ENCODE measurements at places on chromosomes 3 and 15.
A peak's percentile ranks its signal among the peaks of the same experiment; 100 is the strongest.

DNA sequence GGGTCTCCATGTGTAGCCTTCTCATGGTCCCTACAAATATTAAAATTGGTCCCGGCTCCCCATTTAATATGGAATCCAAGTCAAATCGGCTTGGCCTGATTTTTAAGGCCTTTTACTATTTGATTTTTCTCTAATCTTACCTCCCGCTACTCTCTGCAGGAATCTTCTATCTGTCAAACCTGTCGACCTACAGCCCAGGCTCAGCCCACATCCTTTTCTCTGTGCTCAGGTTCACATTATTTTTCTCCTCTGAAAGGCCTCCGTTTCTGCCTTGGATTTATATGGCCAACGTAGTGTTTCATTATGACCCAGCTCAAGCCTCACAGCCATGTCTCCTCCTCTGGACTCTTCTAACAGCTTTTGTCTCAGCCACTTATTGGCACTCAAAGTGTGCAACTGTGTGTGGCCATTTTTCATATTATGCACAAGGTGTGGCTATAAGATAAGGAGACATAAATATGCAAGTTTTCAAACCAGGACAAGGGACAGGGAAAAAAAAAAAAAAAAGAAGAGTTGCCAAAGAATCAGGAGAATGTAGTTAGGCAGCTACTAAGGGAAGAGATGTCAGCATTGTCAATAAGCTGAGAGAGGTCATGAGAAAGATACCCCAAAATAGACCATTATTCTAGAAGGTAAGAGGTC is 2.1 kb upstream of the GLCE start:
- DNase-seq = no peak

DNA sequence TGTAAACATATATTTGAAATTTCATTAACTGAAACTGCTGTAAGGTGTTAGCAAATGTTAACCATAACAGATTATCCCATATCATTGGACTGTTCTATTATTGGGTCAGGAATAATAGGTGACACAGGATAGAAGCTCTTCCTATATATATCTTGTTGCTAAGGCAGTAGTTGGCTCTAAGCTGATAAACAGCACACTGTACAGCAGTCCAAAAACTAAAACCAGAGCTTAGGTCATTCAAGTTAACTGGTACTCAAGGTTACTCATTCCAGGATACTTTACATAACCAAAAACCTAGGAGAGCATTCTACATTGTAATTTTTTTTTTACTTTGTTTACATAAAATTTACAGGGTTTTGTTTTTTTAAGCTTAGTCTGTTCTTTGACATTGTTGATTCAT is 8.9 kb downstream of the DNAJC19 start:
- no peak for DNase-seq

GRCh38 chr3:11053926-11054503 is 61.5 kb downstream of the SLC6A1 start:
- no peak for DNase-seq

GRCh38 chr15:68629519-68630210 is 50.9 kb downstream of the CORO2B start:
- no peak for DNase-seq

- peak; percentile 82 for DNase-seq
These were observed at the start of gene APPL1 for GRCh38 chr3:57227204-57227929. Gene APPL1 (plus strand): TSS chr3:57227729. CDS start chr3:57227884, 155 bp downstream.

GRCh38 chr3:69825446-69825845 is 86.2 kb downstream of the MITF start:
- no peak for DNase-seq

DNA sequence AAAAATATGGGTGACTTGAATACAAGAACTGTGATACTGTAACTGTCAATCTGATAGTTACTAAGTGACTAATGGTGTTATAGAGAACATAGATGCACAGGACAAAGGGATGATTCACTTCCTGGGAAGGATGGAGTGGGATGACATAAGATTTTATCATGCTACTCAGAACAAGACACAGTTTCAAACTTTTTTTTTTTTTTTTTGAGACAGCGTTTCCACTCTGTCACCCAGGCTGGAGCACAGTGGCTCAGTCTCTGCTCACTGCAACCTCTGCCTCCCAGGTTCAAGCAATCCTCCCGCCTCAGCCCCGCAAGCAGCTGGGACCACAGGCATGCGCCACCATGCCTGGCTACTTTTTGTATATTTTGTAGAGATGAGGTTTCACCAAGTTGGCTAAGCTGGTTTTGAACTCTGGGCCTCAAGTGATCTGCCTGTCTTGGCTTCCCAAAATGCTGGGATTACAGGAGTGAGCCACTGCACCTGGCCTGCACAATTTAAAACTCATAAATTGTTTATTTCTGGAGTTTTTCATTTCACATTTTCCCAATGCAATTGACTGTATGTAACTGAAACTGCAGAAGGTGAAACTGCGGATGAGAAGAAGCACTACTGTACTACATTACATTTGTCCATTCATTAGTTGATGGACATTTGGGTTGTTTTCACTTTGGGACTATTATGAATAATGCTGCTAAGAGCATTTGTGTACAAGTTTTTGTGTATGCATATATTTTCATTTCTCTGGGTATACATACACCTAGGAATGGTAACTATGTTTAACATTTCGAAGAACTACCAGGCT is 40.6 kb downstream of the ADIPOQ start:
- DNase-seq = peak; percentile 4

GRCh38 chr15:45123397-45123796 is 6.3 kb downstream of the DUOXA1 start:
- no peak for DNase-seq

GRCh38 chr3:141412936-141413354 is 44.6 kb downstream of the ZBTB38 start:
- no peak for DNase-seq

DNA sequence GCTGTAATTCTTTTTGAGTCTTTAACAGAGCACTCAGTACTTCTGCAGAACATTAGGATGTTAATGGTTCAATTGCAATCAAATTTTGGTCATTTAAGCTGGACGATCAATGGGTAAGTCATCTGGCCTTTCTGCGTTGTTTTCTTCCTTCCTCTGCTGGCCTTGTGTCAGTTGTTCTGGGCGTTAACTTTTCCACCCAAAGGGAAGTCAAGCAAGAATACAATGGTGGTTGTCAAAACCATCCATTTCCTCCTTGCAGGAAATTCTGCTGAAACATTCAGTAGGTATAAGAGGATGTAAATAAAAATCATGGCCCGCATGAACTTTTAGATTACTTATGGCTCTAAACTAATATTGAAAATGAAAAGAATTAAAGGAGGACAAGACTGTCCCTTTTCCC is 584.0 kb downstream of the GRM7 start:
- no peak for DNase-seq

GRCh38 chr3:15923640-15924405 is 126.0 kb upstream of the ANKRD28 start:
- no peak for DNase-seq

DNA sequence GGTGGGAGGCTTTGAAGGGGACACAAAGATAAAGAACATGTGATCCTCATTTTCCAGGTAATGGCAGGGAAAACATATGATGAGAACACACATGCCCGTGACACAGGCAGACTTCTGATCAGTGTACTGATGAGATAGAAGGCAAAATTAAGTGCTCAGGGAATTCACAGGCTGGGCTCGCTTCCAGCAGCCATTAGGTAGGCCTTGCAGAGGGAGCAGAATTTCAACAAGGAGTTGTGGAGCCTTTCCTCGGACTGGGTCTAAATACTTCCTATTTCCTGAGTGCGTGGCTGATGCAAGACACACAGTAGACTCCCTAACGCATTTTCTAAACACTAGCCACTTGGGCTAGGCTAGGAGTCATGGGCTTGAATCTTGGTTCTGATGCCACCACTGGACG is 74.0 kb upstream of the ETV5 start:
- no peak for DNase-seq

DNA sequence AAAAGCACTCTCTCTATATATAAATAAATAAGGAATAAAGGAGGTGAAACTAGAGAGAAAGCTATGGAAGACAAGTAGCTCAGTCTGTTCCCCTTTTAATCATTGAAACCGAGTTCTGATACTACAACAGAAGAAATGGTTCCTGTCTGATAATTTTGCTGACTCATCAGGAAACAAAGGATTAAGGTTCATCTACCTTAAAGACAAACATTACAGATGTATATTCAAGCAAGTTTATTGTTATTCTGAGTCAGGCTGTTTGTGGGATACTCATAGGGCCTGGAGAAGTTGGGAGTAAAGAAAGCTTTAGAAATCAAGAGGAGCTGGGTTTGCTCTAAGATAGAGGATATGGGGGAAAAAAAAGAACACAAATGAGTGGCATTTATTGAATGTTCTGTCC is 566.0 kb downstream of the ROBO2 start:
- DNase-seq = no peak

- no peak for DNase-seq
These were observed 11.0 kb upstream of the SLMAP start for GRCh38 chr3:57745101-57745500.

- DNase-seq = no peak
These were observed 637.2 kb downstream of the NTRK3 start for GRCh38 chr15:87619161-87619960.

GRCh38 chr3:105375750-105376511 is 9.2 kb downstream of the ALCAM start:
- DNase-seq = no peak

DNA sequence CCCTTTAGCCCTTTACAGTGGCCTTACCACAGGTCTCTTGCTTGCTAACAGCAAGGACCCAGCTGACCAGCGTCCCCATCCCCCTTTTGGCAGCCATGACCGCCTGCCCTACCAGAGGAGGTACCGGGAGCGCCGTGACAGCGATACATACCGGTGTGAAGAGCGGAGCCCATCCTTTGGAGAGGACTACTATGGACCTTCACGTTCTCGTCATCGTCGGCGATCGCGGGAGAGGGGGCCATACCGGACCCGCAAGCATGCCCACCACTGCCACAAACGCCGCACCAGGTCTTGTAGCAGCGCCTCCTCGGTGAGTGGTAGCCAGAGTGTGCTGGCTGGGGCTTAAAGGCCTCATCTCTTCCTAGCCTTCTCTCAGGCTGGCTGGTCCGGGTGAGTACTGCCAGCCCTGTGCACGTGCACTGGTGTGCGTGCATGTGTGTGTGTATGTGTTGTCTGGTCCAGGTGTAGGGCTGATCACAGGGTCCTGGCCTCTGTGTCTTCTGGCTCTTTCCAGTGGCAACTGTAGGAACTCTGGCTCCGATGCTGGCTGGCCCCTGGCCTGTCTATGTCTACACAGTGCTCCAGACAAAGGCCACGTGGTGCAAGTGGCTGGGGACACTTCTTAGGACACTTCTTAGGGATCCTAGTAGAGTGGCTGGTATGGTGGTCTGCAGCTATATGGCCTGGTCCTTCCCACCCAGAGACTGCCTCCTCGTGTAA is 4.4 kb downstream of the CLK3 start:
- DNase-seq = no peak

- DNase-seq = no peak
These were observed 106.4 kb downstream of the MFSD1 start for GRCh38 chr3:158908187-158908734.
